ENCODE measurements at places on chromosomes 11 and 22. TPM values are rescaled to one million over a fixed set of nuclear protein-coding genes. Genes with fewer than 3 reads are reported as not detected.

- H3K27me3 ChIP-seq, result no peaks in the 10 kb centered on the region
- no peaks in the 10 kb centered on the region for H3K36me3 ChIP-seq
- H3K27ac ChIP-seq, result peak overlapping the region; percentile 87
- no peak for DNase-seq
These were observed 3.6 kb downstream of the CCDC85B start for GRCh38 chr11:65894034-65894591.

DNA sequence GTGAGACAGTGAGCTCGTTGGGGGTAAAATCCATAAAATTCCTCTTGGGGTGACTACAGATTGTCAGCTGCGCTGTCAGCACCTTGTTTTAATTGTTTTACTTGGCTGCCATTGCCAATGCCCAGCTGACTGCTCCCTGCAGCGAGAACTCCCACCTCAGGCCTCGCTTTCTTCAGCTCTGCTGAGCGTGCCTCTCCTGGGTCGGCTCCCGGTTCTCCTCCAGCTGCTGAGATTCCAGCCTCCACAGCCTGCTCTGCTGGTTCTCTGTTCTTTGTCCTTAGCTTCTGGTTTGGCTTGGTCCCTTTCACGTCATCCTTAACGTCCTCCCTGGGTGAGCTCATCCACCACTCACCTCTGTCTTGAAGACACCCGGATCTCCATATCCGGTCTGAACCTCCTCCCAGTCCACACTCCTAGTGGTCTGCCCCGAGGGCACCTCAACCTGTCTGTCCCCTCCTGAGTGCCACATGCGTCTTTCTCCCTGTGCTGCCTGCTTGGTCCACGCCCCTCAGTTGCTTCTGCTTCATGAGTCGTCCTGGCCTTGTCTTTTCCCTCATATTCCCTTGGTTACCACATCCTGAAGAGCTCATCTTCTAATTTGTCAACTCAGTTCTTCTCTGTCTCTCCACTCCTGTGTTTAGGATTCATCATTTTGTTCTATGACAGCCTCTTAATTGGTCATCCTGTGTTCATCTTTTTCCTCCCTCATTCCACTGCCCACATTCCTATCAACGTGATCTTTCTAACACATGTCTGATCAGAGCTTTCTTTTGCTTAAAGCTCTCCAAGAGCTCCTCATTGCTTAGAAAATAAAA, 35.6 kb downstream of the BMAL1 start:
- peaks cover 38% of the 10 kb centered on the region for H3K4me1 ChIP-seq
- no peak overlapping the region for H3K4me3 ChIP-seq
- no peaks in the 10 kb centered on the region for H3K36me3 ChIP-seq

DNA sequence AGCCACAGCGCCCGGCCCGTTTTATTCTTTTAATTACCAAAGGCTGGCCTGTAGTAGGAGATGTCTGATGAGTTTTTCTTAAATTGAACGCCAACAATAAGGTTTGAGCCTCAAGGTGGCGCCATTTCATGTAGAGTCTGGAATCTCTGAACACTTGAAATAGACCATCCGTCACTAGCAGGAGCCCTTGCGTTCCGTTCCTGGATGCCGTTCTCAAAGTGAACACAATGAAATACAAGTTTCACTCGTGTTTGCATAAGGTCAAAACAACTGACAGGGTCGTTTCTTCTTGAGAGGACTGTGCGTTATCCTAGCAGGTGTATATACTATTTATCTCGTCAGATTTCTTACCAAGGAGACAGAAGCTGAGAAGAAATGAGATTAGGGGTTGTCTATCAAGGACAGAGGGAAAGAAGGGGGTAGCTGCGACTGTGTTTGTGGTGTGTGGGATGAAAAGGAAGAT, 18.7 kb upstream of the SCGB1D1 start:
- no peak for DNase-seq
- no peaks in the 10 kb centered on the region for H3K4me1 ChIP-seq
- peaks cover 14% of the 10 kb centered on the region for H3K27me3 ChIP-seq
- no peaks in the 10 kb centered on the region for H3K36me3 ChIP-seq

Gene LRRC10B
- total RNA-seq, result 0.29 TPM

DNA sequence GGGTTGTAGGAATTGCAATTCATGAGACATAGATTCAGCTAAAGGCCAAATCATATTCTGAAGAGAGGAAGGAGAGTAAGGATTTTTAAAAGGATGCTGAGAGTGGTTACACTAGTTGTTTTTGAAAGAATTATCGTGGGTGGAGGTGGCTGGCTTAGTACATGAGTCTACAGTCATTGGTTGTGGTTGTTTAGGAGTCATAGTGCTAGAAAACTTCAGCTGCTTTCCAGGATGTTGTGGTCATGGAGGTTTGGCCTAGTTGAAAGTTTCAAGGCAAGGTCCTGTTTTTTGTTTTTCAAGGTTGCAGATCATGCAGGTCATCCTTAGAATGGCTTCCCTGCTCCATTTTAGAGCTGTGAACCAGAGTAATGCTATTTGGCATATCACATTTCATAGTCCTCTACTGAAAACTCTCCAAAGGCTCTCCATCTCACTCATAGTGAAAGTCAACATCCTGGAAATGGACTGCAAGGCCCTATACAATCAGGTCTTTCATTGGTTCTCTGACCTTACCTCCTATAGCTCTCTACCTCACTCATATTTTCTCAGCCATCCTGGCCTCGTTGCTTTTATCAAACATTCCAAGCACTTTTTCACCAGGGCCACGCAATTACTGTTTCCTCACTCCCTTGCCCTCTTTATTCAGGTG, 26.1 kb upstream of the ZBTB44 start:
- H3K27me3 ChIP-seq, result no peaks in the 10 kb centered on the region
- no peaks in the 10 kb centered on the region for H3K36me3 ChIP-seq
- H3K4me3 ChIP-seq, result no peak overlapping the region
- H3K27ac ChIP-seq, result no peak overlapping the region
- H3K4me1 ChIP-seq, result no peaks in the 10 kb centered on the region
- DNase-seq, result no peak

- H3K4me3 ChIP-seq, result peak overlapping the region; percentile 35
- H3K4me1 ChIP-seq, result peaks cover 30% of the 10 kb centered on the region
- no peak overlapping the region for H3K27ac ChIP-seq
- no peaks in the 10 kb centered on the region for H3K36me3 ChIP-seq
These were observed 1.9 kb downstream of the NLRP6 start for GRCh38 chr11:279966-280705.

DNA sequence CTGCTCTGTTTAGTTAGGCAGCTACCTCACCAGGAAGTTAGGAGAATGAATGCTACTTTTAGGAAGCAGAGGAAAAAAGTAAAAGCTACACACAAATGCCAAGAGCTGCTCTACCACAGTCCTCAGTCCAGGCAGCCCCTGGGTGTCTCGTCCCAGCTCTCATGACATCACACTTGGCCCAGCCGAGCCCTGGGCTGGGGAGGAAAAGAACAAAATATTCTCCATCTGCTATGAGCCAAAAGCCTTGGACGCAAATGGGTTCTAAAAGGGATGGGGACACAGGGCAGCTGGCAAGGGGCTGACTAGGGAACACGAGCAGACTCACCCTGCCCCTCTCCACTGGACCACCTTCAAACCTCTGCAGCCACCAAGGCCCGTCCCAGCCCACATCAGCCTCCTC, 26.1 kb downstream of the TMEM184B start:
- no peaks in the 10 kb centered on the region for H3K27me3 ChIP-seq
- peak overlapping the region; percentile 51 for H3K27ac ChIP-seq
- peaks cover 25% of the 10 kb centered on the region for H3K4me1 ChIP-seq
- peaks cover 39% of the 10 kb centered on the region for H3K36me3 ChIP-seq

- no peak overlapping the region for H3K27ac ChIP-seq
- no peaks in the 10 kb centered on the region for H3K27me3 ChIP-seq
- H3K36me3 ChIP-seq, result no peaks in the 10 kb centered on the region
- no peak overlapping the region for H3K4me3 ChIP-seq
- no peaks in the 10 kb centered on the region for H3K4me1 ChIP-seq
These were observed 30.6 kb downstream of the SCUBE1 start for GRCh38 chr22:43312608-43313007.

DNA sequence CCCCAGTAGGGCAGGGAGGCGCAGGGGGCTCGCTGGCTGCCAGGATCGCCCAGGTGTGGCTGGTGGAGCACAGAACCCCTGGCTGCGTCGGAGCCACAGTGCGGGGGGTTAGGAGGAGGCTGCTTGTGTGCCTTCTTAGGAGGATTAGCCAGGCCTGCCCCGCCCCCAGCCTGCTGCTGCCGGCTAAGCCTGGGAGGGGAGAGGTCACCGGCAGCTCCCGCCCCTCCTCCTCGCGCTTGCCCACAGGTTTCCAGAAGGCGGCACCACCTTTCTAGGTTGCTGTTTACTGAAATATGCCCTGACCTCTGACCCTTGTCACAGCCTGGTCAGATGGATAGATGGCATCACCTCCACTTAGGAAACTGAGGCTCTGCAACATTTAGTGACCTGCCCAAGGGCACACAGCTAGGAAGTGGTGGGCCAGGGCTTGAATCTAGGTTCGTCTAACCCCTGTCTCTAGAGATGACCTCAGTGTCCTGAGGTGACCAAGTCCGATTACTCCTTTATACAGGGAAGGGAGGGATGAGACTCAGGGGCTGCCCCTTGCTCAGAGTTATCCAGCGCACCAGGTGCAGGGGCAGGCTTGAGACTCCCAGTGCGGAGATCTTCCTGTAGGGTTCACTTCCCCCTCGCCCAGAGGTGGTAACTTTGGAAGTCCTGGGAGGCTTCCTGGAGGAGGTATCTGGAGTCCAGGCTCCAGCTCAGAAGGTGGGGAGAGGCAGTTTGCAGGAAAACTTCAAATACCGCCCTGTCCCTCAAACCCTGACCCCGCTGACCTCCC, 44.0 kb downstream of the MYO7A start:
- no peak overlapping the region for H3K4me3 ChIP-seq
- no peaks in the 10 kb centered on the region for H3K27me3 ChIP-seq
- H3K4me1 ChIP-seq, result no peaks in the 10 kb centered on the region
- no peaks in the 10 kb centered on the region for H3K36me3 ChIP-seq
- DNase-seq, result no peak

Gene PANX2
- 3.0 TPM for total RNA-seq

DNA sequence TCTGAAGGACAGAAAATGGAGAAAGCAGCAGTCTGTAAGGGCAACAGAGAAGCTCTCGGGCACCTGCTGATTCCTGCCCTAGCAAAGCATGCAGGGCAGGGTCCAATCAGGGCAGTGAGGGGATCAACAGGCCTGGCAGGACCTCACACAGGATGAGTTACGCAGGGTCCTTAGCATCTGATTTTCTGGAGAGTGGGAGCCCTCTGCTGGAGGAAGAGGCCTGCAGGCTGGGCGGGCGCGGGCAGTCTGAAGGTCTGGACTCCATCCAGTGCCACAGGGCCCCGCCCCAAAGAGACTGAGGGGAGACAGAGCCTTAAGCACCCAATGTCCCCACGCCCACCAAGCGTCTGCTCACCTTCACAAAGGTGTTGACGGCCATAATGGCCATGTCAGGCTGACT, 28.9 kb downstream of the AP1B1 start:
- peaks cover 5% of the 10 kb centered on the region for H3K4me1 ChIP-seq
- no peaks in the 10 kb centered on the region for H3K27me3 ChIP-seq
- no peak overlapping the region for H3K4me3 ChIP-seq
- peaks cover 53% of the 10 kb centered on the region for H3K36me3 ChIP-seq

DNA sequence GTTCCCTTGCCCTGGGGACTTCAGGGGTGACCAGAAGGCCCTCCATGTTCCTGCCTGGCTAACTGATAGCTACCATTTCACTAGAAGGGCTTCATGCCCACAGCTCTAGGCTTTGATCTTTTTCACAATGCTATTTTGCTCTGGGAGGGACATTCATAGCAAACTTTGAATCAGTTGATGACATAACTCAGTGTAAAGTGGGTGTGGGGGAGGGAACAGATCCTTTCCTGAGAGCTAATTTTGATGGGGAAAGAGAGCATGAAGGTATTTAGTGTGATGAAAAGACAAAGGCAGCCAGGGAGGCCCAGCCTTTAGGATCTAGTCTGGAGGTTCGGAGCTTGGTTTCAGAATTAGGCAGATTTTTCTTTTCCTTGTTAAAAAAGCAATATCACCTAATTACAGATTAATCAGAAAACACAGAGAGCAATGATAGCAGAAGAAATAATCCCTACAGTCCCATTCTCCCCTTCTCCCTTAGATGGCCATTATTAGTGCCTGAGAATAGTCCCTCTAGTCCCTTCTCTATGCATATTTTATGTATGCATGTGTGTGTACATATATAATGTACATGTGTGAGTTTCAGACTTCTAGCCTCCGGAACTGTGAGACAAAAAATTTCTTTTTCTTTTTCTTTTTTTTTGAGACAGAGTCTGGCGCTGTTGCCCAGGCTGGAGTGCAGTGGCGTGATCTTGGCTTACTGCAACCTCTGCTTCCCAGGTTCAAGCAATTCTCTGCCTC, 46.9 kb downstream of the YWHAH start:
- no peak for DNase-seq
- no peaks in the 10 kb centered on the region for H3K36me3 ChIP-seq
- H3K27ac ChIP-seq, result no peak overlapping the region

DNA sequence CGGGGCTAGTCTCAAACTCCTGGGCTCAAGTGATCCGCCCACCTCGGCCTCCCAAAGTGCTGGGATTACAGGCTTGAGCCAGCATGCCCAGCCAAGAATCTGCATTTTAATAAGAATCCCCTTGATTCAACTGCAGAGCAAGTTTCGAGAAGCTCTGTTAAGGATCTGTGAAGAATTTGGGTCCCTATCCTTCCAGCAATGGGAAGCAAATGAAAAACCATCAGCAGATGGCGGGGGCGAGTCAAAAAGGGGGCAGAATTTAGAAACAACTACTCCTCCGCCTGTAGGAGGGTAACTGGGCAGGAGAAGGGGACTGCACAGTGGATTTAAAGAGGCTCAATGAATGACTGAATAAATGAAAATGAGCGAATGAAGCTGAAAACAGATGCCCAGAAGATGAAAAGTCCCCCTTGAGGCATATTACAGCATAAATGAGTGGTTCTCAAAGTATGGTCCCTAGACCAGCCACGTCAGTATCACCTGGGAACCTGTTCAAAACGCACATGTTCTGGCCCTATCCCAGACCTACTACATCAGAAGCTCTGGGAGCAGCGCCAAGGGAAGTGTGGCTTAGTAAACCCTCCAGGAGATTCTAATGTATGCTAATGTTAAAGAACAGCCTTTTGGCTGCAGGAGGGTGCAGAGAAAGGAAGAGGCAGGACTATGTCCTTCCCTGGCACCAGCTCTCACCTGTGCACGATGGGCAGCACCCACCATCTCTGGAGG, 15.0 kb downstream of the VWCE start:
- no peak overlapping the region for H3K4me3 ChIP-seq
- H3K4me1 ChIP-seq, result no peaks in the 10 kb centered on the region
- H3K36me3 ChIP-seq, result no peaks in the 10 kb centered on the region
- H3K27ac ChIP-seq, result no peak overlapping the region
- no peak for DNase-seq

Gene SELENOM
- 89.0 TPM for total RNA-seq

DNA sequence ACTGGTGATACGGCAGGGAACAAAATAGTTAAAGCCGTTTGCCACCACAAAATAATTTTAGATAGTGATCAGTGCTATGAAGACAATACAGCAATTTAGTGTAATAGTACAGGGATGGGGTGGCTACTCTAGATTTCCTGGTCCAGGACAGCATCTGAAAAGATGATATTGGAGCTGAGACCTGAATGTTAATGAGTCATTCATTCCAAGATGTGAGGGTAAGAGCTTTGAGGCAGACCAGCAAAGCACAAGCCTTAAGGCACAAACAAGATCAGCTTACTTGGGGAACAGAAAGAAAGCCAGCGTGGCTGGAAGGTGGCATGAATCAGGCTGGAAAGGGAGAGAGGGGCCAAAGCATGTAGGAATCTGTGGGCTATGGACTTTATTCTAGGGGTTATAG, 132.3 kb downstream of the TRIM44 start:
- no peaks in the 10 kb centered on the region for H3K36me3 ChIP-seq
- no peaks in the 10 kb centered on the region for H3K27me3 ChIP-seq
- no peak overlapping the region for H3K27ac ChIP-seq
- DNase-seq, result no peak

Gene ROM1
- total RNA-seq, result 5.2 TPM

GRCh38 chr11:106447631-106448191, 370.2 kb downstream of the AASDHPPT start:
- H3K4me3 ChIP-seq, result no peak overlapping the region
- H3K4me1 ChIP-seq, result no peaks in the 10 kb centered on the region
- H3K36me3 ChIP-seq, result no peaks in the 10 kb centered on the region
- H3K27me3 ChIP-seq, result no peaks in the 10 kb centered on the region
- H3K27ac ChIP-seq, result no peak overlapping the region

Measured in upper lobe of right lung (tissue), 1 donor.